Spinal cord (tissue), 10 donors: ENCODE measurements at places on chromosomes 1 and 21.

DNA sequence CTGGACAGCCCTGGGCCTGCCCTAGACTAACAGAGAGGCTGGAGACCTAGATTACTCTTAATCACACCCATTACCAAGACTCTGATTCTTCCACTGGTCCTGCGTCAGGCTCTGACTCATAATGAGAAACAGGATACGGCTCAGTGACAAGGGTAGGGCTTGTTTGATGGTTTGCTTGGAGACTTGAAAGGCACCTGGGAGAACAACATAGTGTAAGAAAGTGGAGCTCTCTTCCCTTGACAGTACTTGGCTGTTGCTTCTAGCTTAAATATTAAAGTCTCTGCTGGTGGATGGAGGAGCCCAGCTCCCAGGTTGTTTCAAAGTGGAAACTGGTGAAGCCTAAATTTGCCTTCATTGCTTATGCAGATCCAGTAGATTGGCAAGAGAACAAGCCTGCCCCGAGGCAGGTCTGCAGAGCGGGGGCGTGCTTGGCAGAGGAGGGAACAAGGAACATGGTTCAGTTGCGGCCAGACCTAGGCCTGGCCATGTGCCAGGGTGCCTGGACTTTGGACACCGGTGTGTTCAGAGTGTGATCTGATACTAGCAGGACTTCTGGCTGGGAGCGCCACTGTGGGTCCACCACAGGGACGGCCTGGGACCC lies 480.6 kb downstream of the CAMTA1 start:
- no peak for DNase-seq

GRCh38 chr1:236167154-236167553 lies 24.8 kb downstream of the GPR137B start:
- DNase-seq: no peak

DNA sequence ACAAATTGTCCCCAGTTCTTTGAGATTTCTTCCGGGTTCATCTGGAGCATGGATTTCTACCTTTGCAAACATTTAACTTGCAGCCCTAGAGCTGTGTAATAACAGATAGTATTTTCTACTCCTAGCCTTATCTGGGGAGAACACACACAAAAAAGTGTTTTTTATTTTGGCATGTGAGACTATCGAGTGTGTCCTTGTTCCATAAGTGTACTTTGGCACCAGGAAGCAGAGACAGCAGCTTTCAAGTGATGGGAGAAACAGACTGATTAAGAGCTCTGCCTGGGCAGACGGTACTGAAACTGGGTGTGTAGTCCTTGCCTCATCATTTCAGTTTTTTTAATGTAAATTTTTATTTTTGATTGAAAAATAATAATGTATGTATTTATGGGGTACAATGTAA lies 297.4 kb downstream of the ST6GALNAC3 start:
- no peak for DNase-seq

DNA sequence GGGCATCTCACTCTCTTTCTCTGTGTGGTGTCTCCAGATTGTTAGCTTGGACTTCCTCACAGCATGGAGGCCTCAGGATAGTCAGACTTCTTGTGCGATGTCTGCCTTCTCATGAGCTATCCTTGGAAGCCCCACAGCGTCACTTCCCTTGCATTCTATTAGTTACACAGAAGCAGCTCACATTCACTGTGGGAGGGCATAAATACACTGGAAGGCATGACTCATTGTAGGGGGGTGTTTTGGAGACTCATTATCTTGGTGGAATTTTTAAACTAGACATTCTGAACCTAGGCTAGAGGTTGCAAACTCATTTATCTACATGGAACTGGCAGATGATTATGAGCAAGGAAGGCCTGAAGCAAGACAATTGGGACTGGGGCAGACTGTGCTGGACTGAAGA lies 21.4 kb upstream of the FASLG start:
- DNase-seq: no peak

DNA sequence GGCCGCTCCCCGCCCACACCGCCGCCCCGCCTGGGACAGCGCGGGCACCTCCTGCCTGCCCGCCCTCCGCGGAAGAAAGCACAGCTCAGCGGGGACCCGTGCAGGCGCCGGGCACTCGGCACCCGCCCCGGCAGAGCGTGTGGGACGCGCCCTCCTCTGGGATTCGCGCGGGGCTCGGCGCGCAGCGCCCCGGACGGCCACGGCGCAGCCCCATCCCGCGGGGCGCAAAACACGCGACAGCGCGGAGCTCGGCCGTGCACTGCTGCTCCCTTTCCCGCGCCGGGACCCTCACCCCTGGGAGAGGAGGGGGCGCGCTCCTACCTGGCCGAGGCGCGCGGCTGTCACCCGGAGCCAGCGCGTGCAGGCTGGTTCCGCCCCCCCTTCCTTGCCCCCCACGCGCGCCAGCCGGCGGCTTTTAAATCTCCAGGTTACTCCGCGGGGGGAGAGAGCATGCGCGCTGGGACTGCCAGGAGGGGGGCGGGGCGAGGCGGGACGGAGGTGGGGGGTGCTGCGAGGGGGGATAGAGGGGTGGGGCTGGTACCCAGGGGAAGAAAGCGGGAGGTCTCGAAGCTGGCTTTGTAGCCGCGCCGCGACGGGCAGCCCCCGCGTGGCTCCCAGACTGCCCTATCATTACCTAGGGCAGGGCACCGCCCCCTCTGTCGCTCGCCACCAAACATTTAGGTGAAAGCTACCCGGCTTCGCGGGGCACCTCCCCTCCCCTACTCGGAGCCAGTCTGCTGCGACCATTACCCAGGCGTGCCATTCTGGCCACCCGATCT lies at the start of gene SLC45A3:
Gene SLC45A3 (minus strand): TSS at position 437 of the 779 bp plus-strand sequence. CDS start 15,853 bp downstream, outside the sequence.
- DNase-seq: peak; percentile 87

DNA sequence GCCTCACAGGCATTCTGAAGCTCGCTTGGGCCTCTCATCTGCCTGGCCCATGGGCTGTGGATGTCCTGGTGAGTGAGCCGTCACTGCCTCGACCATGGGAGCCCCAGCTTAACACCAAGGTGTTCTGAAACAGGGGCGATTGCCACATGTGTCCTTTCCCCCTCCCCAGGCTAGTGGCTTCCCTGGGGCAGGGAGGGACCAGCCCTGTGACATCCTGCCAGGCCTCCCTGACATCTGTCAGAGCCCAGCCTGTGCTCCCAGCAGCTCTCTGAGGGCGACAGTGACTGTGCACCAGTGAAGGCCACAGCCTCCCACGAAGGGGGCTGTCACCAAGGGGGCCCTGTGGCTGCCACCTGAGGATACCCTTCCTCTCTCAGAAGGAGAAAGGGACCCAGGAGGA lies 35.9 kb upstream of the CCDC27 start:
- no peak for DNase-seq

DNA sequence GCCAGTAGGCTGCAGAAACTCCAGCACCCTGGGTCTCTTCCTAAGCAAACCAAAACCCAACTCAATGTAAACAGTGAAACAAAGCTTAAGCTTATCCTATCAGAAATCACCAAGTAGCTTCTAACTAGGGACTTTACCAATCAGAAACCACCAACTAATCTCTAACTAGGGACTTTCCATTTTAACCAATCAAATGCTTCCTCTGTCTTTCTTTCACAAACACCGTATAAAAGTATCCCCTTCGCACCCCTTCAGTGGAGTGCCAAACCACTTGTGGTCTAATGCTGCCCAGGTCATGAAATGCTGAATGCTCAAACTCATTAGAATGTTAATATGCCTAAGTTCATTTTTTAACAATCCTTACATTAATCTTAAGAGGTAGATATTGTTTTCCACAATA lies 250.5 kb upstream of the DUSP10 start:
- DNase-seq: no peak

- DNase-seq: no peak
Measured at GRCh38 chr1:104878203-104878909, 1128.7 kb downstream of the AMY1C start.

GRCh38 chr1:108000620-108001111 lies 35.7 kb upstream of the VAV3 start:
- no peak for DNase-seq

DNA sequence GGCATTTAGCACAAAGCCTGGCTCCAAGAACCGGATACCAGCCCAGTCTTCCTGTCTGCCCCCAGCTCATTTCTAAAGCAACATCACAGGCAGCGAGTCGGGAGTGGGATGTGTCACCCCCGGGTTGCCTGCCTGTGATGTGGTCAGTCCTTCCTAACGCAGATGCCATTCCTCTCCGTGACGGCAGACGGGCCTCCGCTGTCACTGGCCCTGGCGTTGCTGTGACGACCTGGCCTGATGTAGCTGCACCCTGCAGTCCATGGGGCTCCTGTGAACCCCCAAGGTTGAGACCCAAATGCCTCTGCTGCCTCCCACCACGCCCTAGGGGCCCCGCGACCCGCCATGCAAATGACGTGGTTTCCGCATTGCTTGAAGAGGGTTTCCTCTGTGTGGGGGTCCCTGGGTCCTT lies 12.3 kb downstream of the TNFRSF1B start:
- no peak for DNase-seq

DNA sequence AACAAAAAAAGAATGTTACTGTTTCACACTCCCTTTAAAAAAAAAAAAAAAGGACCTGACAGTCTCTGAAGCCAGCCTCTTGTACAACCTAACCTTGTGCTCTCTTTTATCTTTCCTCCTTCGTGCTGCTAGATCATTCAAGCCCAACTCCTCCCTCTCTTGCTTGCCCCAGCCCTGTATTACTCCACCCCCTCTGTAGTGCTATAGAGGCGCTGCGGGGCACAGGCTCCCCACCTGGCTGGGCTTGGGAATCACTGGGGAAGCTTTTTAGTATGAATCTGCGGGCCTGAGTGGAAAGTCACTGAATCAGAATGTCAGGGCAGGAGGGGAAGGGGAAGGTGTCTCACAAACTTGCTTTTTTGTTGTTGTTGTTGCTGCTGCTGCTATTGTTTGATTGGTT lies 383.7 kb upstream of the CAMK1G start:
- DNase-seq: no peak

GRCh38 chr1:99639945-99640344 lies 6.0 kb upstream of the PALMD start:
- no peak for DNase-seq

DNA sequence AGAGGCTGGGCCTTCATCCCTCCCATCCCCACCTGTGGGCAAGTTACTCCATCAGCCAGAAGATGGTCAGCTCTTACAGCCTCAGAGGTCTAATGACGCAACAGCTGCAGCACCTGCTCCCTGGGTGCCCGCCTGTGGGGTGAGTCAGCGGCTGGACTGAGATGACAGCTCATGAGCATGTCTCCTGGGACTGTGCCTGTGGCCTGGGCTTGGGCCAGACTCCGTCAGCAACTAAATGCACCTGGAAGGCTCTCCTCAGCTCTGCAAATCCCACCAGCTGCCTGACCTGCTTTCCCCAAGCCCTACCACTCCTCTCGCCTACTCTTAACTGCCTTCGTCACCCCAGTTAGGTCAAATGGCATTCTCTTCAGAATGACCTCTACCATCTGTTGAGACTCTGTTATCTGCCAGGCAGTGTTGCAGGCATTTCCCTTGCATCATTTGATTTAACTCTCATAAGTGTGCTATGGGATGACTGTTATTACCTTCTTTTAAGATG lies 47.7 kb downstream of the ETS2 start:
- DNase-seq: no peak

GRCh38 chr1:181314959-181315358 lies 168.4 kb upstream of the CACNA1E start:
- no peak for DNase-seq

DNA sequence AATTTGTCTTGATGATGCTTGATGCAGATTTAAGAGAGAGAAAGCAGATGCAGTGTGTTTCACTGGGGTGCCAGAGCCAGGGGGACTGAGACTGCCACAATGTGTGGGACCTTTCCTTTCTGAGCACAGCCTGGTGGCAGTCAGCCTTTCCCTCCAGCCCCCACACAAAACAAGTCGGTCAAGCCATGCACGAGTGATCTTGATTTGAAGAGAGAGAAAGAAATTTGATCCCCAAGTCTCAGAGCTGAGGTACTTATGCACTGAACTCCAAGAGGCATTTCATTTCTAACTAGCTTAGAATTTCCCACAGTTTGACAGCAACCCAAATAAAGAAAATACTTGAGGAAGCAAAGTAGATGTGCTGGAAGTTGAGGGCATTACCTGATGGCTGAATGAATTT lies 193.8 kb downstream of the ST6GALNAC3 start:
- no peak for DNase-seq

DNA sequence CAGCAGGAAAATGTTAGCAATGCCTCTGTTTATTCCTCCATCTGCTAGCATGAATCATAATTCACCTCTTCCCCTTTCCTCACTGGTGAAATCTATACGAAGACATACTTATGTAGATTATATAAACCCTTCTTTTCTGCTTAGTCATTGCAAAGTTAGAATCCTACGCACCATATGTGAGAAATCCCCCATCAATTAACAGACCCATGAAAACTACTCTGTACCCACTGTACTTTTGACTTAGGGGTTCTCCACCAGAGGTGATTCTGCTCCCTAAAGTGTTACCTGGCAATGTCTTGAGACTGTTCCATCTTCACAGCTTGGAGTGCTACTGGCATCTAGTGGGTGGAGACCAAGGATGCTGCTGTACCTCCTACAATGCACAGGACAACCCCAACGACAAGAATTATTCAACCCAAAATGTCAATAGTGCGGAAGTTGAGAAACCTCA lies 49.6 kb upstream of the KCTD3 start:
- DNase-seq: peak; percentile 55

DNA sequence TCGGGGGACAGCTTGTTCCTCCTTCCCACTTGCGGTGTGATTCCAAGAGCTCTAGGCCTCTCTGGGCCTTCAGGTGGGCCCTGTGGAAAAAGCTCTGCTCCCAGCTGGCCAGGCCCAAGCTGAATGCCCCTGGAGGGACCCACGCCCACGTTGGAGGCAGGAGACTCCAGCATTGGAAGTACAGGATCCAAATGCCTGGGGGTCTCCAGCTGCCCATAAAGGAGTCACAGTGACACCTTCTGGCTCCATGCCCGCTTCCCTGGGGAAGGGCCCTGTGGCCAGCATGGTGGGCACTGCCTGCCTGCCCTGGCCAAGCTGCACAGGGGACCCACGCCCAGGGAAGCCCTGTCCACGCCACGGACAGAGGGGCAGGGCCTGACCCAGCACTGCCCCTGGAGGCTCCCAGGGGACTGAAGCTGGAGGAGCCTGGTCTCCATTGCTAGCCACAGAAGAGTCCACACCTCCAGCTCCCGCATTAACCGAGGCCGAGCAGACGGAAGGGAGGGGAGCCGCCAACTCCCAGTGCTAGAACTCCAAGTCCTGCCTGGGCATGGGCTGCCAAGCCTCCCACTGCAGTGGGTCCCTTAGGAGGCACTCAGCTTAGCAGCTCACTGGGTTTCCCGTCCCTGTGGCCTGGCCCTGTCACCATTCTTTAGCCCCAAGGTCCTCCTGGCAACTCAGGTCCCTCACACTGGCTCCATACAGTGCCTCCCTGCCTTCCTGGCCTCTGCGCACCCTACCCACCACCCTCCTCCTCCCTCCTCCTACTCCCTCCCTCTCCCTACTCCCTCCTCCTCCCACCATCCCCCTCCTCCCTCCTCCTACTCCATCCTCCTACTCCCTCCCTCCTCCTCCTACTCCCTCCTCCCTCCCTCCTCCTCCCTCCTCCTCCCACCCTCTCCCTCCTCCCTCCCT lies 41.9 kb downstream of the WNT9A start:
- no peak for DNase-seq

DNA sequence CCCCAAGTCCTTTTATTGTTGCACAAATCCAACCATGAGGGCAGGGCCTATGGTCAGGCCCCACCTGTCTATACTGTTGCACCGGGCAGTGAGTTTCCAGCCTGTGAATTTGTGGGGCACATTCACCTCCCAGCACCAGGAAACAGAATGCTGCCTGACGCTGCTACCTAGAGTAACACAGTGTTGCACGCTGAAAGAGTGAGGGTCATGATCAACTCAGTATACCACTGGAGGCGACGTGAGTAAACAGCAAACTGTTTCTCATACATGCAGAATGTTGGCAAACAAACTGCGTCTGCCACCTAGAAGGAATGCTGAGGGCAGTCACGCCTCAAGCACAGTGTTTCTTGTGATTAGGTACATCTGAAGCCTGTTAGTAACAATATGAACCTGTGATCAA lies 13.4 kb upstream of the LRRC47 start:
- no peak for DNase-seq

GRCh38 chr1:200972985-200973742 lies 50.4 kb downstream of the KIF21B start:
- no peak for DNase-seq
